NCI-H1436 treated with DMSO at 0.1 percent for 48 hours (cell line): ENCODE measurements at places on chromosomes 6 and 20.
A peak's percentile ranks its signal among the peaks of the same experiment; 100 is the strongest.

DNA sequence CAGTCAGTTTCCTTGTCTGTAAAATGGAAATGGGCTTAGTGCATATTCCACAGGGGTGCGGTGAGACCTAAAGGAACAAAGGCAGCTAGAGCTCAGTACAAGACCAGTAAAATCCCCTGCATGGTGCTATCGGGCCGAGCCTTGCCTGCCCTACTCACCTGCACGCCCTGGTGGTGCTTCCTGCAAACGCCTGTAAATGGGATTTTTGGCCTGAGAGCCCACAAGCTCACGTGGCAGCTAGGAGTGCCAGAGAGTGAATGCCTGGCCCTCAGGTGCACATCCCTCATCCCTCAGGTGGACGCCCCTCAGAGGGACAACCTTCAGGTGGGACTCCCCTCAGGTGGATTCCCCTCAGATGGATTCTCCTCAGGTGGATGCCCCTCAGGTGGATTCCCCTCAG is 48.0 kb upstream of the VSX1 start:
- no peak for DNase-seq

DNA sequence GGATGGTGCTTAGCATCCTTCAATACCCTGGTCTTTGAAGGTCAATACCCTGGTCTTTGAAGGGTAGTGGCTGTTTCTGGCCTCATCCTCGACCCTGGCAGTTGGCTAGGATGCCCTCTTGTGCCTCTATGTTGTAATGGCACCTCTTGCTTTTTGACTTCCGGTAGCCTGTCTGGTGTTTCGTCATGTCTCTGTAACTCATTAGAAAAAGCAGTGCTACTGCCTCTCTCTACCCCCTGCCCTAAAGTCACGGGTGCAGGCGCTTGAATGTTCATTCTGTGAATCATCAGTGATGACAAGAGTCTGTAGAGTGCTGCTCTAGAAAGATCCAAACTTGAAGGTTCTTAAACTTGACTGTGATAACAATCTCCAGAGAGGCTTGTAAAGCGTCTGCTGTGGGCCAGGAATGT is 28.3 kb downstream of the RSPO4 start:
- no peak for DNase-seq

DNA sequence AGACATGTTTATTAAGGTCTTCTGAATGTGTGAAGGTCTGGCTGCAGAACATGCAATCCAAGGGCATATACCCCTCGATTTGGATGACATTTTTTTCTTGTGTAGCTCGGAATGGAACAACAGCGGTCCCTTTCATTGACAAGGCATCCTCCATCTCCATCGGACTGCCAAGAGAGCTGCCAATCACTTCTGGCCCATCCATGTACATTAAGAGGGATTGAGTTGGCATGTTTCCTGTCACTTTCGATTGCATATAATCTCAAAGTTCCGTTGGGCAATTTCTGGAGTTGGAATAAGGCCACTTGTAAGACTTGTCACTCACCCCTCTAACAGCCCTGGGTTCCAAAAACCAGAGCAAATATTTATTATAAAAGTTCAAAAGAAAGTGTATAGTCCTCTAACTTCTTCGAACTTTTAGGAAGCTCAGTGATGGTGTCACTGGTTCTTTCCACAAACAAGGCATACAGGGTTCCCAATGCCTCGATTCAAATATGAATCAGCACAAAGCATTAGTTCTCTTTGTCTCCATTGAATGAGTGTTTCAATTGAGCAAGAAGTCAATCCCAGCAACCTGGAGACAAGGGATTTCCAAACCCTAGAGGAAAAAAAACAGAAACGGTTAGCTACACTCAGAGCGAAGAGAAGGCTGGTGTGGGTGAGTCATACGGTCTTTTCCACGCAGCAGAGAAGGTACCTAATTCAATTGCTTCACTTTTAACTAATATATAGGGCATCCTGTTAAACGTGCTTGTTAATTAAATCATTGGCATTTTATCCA is 10.9 kb downstream of the ZNF217 start:
- DNase-seq: no peak

DNA sequence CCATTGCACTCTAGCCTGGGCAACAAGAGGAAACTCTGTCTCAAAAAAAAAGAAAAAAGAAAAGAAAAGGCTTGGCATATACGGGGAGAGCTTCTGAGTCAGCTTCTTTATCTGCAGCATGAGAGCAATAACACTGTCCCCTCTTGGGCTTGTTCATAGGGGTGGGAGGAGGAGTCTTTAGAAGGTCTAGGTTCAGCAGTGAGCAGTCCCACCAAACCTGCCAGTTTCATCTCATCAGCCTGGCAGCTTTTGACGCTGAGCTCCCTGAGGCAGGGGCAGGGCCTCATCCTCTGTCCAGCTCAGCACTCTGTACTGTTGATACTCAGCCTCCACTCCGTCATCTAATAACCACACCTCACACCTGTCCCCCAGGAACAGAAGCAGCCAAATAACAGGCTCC is 5.6 kb upstream of the C6orf132 start:
- DNase-seq: no peak

DNA sequence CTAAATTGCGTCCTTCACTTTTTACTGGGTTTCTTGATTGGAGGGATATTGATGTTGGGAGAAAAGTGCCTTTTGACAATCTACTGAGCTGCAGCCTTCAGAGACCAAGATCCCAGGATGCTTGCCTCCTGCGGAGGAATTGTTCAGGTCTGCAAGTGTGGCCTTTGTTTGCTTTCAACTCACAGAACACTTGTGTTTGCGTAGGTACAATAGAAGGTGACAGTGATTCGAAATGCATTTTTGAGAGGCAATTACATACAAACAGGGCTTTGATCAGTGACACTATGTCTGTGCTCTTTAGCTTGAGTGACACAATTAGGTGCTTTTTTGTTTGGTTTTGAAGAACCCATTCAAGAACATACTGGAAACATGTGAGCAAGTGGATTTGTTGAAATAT is 600.6 kb downstream of the QKI start:
- no peak for DNase-seq

- no peak for DNase-seq
Observed at GRCh38 chr6:106324726-106325335, 729 bp downstream of the ATG5 start.

GRCh38 chr6:168025831-168026710 is 28.6 kb downstream of the KIF25 start:
- DNase-seq: no peak

DNA sequence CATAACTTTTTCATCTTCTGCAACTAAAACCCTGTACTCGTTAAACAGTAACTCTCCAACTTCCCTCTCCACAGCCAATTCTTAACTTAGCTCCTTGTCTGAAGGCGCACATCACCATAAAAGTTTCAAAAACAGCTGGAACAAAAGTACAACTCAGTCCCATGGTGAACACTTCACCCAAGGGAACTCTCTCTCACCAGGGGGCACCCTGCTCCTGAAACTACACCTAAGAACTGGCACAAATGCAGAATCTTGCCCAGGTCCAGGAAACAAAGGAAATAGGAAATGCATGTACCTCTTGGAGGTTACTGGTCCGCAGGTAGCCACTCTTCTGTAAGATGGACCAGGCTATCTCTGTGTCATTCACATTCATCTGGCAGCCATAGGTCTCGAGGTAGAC is 6.6 kb downstream of the CDK5RAP1 start:
- DNase-seq: no peak

GRCh38 chr6:87444362-87444761 is 28.4 kb upstream of the SLC35A1 start:
- DNase-seq: no peak

DNA sequence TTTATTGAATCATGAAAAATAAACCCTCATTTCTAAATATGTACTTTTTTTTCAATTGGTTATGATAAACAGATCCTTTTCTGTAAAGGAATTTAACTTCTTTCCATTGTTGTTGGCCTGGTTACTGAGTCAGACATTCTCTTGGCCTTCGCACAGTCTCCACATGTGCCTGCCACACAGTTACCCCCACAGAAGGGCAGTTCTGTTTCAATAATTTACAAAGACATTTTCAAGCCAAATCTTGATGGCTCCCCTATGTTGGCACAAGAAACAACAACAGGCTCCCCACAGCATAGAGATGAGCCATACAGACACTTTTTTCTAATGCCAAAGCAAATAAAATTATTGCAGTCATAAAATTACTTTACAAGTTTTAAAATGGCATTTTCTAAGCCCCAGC is 55.6 kb upstream of the BEND6 start:
- no peak for DNase-seq

DNA sequence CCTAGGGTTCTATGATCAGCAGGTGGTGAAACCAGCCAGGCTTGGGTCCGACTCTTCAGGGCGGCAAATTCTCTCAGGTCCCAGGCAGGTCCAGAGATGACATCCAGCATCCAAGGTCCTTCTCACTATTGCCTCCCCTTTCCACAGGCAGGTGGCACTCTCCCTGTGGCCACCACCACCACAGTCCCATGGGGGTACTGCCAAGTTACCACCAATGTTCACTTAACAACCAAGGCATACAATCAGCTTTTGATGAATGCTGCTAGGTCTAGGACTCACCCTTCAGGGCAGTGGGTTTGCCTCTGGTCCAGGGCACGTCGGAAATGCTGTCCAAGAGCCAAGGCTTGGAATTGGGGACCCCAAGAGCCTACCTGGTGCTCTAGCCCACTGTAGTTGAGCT is 40.4 kb upstream of the UTRN start:
- no peak for DNase-seq

DNA sequence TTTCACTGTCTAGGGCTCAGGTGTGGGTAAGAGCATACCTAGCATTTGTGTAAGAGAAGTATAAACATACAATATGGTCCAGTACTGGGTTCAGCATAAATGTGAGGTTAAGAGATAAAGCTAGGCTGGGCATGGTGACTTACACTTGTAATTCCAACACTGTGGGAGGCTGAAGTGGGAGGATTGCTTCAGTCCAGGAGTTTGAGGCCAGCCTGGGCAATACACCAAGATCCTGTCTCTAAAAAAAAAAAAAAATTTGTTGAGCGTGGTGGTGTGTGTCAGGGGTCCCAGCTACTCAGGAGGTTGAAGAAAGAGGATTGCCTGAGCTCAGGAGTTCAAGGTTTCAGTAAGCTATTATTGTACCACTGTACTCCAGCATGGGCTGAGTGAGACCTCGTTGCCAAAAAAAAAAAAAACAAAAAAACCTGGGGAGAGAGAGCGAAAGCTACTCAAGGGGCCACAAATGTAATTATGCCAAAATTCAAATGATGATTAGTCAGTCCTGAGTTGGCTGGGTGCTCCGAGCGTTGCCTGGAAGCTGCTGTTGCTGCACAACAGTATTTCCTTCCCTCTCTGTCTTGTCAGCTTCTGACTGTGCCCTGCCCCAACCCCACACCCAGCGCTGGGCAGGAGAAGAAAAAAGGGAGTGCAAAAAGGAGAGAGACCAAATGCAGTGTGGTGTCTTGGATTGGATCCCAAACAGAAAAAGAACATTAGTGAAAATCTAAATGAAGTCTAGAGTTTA is 24.0 kb downstream of the CMTR1 start:
- DNase-seq: no peak

DNA sequence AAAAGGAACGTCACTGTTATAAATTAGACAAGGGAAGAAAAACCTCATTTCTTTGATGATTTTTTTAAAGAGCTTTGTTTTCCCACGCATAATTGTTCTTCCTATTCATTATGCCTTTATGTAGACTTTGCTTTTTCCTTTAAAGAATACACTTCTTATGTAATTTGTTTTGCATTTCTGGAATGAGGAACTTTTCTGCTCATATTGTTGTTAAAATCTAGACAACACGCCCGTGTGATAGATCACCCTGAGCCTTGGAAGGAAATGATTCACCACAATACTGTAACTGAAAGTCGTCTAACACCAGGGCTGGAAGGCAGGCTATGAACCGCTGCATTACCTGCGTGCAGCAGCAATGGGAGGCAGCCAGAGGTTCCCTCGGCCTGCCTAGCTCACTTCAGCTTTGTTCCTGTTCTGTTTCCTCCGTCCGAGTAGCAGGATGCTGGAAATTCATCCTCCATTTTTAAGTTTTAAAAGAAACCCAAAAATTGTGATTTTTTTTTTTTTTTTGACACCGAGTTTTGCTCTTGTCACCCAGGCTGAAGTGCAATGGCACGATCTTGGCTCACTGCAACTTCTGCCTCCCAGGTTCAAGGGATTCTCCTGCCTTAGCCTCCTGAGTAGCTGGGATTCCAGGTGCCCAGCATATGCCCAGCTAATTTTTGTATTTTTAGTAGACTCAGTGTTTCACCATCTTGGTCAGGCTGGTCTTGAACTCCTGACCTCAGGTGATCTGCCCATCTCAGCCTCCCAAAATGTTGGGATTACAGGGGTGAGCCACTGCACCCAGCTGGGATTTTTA is 49.6 kb upstream of the ZNF217 start:
- no peak for DNase-seq

DNA sequence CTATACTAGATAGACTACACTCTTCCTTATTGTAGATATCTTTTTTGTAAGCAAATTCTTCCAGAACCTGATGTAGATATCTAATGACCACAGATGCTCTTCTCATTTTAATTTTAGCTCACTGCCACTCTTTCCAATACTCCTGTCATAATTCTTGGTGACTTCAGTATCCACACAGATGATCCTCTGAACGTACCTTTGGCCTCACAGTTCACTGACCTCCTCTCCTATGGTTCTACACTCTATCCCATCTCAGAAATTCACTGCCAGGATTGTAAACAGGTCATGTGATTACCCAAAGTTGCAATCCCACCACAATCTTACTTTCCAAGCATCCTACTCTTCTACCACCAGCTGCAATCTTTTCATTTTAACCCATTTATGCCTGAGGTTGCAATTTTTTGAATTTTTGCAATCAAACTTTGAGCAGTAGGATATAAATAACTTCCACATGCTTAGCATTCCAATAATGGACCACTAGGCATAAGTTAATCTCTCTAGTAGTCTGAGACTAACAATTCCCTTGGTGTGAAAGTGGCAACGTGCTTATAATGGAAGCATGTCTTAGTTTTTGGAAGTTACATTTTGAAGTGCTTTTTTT is 31.2 kb downstream of the ESF1 start:
- no peak for DNase-seq

- DNase-seq: no peak
Observed at GRCh38 chr6:147852772-147853171, 344.3 kb downstream of the SAMD5 start.

- DNase-seq: peak; percentile 85
Observed at GRCh38 chr6:109296452-109296851, 85.8 kb downstream of the CD164 start.

- DNase-seq: no peak
Observed at GRCh38 chr6:44676246-44676790, 288.8 kb downstream of the CDC5L start.

DNA sequence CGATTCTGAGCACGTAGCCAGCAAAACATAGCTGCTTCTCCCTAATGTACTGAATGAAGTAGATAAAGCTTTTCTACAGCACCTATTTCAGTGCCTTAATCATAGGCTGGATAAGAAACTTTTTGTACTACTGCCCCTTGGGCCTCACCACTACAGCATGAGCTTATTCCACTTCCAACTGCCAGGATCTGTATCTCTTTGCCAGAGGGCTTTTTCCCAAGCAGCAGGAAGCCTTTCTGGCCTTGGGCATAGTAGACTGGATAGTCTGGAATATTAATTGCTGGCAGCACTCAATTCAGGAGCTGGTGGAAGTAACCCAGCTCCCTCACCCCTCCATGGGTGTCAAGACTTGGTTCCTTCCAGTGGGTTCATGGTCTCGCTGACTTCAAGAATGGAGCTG is 43.6 kb downstream of the ANKEF1 start:
- no peak for DNase-seq
